ENCODE measurements at places on chromosomes 11 and 22.

GRCh38 chr11:92828556-92828955, 140.9 kb upstream of the MTNR1B start:
- no peak for DNase-seq

- no peak for DNase-seq
Measured at GRCh38 chr11:26134053-26134452, 197.9 kb upstream of the ANO3 start.

- peak; percentile 80 for DNase-seq
Measured at GRCh38 chr11:70364745-70365543, 33.4 kb upstream of the CTTN start.

GRCh38 chr11:74648894-74649293, 56.5 kb downstream of the POLD3 start:
- DNase-seq: no peak

- no peak for DNase-seq
Measured at GRCh38 chr11:68009391-68010089, 587 bp upstream of the ALDH3B1 start.

GRCh38 chr11:130601141-130601540, 152.7 kb downstream of the ADAMTS15 start:
- no peak for DNase-seq

DNA sequence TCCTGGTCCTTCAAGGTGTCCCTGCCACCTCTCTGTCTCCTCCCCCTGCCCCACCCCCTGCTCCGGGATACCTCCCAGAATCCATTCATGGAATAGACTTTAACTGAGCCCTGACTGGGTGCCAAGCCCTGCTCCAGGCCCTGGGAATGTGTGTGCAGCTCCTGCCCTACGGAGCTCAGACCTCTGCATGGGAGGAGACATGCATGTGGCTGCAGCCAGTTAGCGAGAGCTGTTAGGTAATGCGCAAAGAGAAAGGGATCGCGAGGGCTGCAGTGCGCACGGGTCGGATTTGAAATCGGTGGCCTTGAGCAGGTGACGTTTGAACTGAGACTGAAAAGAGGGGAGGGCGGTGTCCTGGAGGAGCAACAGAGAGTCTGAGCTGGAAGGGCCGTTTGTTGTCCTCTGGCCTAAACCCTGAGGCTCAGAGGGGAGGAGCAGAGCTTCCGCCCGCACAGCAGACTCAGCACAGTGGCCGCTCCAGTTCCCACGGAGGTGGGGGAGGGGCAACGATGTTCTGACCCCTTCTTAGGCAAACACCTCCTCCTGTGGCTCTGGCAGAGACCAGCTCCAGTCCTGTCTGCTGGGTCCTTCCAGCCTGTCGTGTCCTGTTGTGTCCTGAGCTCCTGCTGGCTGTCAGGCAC, 19.8 kb upstream of the LRRC10B start:
- no peak for DNase-seq

- DNase-seq: no peak
Measured at GRCh38 chr11:131685906-131686305, 315.5 kb downstream of the NTM start.

GRCh38 chr11:43268786-43269185, 43.0 kb upstream of the API5 start:
- DNase-seq: no peak

- no peak for DNase-seq
Measured at GRCh38 chr11:83031127-83031526, 40.6 kb downstream of the RAB30 start.

GRCh38 chr11:102763440-102763839, 17.0 kb downstream of the MMP10 start:
- no peak for DNase-seq

DNA sequence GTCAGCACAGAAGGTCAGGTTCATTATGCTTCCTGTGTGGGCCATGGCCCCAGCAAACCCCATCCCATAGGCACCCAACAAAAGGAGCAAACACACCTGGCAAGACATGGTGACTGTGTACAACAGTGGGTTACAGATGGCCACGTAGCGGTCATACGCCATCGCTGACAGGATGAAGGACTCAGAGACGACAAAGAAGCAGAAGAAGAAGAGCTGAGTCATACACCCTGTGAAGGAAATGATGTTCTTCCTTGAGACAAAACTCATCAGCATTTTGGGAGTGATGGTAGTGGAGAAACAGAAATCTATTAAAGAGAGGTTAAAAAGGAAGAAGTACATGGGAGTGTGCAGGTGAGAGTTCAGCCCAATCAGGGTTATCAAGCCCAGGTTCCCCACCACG, 309 bp downstream of the OR8B12 start:
- DNase-seq: no peak

GRCh38 chr22:37557321-37558001, 2.8 kb upstream of the CDC42EP1 start:
- DNase-seq: no peak

DNA sequence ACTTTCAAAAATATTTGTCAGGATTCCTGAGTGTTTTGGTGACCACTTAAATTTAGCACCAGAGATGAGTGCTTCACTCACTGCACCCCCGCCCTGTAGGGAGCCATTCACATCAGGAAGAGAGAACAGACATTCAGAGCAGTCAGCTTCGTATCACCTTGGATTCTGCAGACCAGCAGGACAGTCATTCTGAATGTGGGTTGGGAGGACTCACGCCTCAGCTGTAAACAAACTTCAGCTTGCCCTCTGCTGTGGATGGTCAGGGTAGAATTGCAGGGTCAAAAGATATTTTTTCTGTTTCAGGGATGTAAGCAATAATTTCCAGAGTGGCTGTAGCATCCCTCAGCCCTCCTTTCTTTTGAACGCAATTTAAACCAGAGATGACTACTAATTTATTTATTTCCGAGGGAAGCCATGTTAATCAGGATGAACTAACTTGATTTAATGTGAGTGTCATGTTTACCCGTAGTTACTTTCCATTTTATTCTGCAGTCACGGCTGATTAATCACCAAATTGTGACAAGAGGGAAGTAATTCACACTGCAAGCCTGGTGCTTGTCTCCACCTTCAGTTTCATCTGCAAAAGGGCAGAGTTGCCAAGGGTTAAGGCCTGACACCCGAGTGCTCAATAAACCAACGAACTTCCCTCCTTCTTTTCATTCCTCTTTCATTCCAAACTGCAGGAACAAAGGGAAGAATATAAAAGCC, 174.2 kb upstream of the DDI1 start:
- no peak for DNase-seq

- no peak for DNase-seq
Measured at GRCh38 chr11:110631551-110631950, 80.7 kb downstream of the ARHGAP20 start.

- DNase-seq: no peak
Measured at GRCh38 chr11:34036456-34036855, 15.1 kb upstream of the CAPRIN1 start.

GRCh38 chr22:22197993-22198402, 46.6 kb upstream of the VPREB1 start:
- DNase-seq: no peak

DNA sequence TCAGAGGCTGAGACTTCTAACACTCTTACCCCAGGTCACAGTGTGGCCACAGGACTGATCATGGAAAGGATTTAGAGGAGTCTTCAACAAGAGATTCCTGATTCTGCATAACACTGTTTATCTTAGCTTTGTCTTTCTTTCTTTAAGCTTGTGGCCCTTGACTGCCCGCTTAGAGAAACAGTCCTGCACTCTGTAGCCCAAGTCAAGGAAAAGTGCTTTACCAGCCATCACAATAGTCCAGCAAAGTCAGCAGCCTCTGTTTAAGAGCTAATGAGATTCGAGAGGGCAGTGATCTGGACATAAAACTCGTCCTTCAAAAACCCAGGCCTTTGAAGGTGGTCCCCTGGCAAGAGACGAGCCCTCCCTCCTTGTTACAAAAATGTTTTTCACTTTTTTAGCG, 30.0 kb downstream of the PRDM10 start:
- no peak for DNase-seq

DNA sequence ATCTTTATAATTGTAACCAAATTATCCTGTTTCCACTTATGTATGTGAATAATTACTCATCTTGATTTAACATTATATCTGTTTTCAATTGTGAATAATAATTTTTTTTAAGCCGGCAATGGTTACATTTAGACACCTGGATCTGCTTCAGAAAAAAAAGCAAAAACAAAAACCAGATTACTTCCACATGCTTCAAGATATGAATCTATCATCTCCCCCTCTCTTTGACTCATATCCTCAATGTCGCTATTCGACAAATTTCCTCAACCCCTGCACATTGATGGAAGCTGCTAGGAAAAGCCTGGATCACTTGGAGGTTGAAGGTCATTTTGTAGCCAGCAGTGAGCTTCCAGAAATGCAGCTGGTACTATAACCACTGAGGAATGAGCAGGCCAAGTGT, 42.7 kb downstream of the SLC1A2 start:
- no peak for DNase-seq

- no peak for DNase-seq
Measured at GRCh38 chr11:74689666-74690065, 41.6 kb downstream of the CHRDL2 start.

DNA sequence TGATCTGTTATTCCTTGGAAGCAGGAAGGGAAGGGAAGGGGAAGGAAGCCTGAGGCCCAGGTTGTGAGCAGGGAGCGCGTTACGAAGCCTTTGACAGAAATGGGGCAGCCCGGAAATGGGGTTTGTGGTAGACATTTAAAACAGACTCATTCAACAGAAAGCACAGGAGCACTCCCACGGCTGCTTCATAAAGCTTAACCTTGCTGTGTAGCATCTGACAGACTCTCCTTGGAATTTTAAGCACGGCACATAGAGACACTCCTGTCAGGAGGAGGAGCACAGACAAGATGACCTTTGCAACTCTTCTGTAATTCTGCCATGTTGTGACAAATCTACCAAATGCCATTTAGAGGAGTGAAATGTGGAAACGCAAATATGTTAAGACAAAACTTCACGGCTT, 131.6 kb downstream of the FBXO7 start:
- DNase-seq: no peak

DNA sequence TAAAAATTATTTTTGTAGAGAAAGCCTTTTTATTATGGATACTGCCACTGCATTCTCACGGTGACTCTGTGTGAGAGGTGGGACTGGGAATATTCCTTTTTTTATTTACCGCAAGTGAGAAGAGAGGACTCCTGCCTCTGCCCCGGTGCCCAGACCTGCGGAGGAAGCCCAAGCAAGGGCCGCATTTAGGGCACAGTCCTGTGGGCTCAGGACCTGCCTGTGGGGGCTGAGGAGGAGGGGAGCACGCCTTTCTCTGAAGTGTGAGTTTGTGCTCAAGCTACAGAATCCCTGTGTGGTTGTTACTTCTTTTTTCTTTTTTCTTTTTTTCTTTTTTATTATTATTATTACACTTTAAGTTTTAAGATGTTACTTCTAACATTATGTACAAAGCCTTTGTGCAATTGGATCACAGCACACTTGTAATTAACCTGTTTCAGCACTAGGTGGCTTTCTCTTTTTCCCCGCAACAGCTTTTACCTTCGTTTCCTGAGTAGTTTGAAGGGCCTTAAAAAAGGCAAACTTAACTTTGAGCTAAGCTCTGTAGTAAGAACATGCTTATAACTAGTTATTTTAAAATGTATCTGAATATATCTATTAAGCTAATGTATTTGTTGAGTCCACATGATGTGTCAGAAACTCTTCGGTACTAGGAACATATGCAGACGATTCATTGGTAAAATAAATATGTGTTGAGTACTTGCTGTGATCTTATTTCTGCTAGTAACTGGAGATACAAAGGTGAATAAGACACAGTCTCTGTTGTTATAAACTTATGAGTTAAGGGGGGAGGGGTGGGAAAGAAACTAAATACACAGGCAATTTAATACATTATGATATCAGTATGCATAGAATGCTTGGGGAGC, 18.3 kb downstream of the AMOTL1 start:
- no peak for DNase-seq

GRCh38 chr11:91081440-91082043, 858.7 kb upstream of the CHORDC1 start:
- no peak for DNase-seq

- DNase-seq: no peak
Measured at GRCh38 chr11:127639916-127640315, 639.3 kb upstream of the KIRREL3 start.

GRCh38 chr11:108916935-108917334, 252.1 kb downstream of the DDX10 start:
- DNase-seq: no peak

- DNase-seq: no peak
Measured at GRCh38 chr11:117220999-117221774, 10.7 kb downstream of the PCSK7 start.

DNA sequence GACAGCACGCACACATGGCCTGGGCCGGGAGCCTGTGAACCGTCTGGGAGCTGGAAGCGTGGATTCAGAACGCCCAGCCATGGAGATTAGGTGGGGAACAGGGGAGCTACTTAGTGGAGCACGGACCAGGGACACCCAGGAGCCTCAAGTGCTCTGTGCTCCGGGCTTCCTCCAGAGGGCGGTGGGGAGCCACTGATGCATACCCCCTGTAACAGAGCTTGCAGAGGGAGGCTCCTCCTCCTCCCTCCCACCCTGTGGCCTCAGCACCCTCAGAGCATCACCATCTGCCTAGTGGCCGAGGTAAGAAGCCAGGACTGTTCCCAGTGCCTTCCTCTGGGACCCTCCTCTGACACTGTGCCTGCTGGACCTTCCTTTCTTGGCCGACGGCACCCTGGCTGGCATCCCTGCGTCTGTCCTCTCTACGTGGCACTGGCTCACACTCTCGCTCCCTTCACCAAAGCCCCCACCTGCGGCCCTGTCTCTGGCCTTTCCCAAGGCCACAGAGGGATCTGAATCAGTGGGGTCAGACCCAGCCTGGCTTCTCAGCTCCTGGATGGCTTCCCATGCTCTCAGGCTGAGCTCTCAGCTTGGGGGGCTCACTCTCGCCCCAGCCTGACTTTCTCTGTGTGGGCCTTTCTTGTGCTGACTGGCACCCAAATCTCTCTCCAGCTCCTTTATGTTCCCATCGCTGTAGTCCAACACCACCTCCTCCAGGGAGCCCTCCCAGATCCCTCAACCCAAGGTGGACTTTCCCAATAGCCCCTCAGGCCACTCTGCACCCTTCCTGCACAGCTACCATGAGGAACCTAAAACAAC, 780.9 kb downstream of the BRD1 start:
- peak; percentile 58 for DNase-seq

GRCh38 chr22:32375678-32376450, 18.2 kb downstream of the RFPL3 start:
- DNase-seq: no peak

- DNase-seq: no peak
Measured at GRCh38 chr11:8773916-8774539, 91.4 kb downstream of the RPL27A start.

- peak; percentile 82 for DNase-seq
Measured at GRCh38 chr22:17785185-17786184, 11.2 kb upstream of the BID start.

- DNase-seq: no peak
Measured at GRCh38 chr22:21683401-21683811, 17.6 kb downstream of the PPIL2 start.

DNA sequence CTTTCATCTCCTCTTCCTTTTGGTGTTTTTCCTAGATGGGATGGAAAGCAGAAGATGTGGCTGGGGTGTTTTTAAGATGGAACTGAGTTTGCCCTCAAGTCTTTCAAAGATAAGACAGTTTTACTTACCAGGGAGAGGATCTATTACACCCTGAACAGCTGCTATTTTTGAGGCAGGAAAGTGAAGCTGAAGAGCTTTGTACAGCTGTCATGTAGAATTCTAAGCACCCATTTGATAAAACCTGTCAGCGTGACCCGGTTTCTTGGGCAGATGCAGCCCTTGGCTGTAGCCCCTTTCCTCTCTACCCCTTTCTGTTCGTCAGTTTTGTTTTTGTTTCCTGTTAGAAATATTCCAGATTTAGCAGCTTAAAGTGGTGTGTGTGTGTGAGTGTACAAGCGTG, 35.2 kb downstream of the FAT3 start:
- DNase-seq: no peak
